ENCODE measurements at places on chromosomes 6 and 20.

DNA sequence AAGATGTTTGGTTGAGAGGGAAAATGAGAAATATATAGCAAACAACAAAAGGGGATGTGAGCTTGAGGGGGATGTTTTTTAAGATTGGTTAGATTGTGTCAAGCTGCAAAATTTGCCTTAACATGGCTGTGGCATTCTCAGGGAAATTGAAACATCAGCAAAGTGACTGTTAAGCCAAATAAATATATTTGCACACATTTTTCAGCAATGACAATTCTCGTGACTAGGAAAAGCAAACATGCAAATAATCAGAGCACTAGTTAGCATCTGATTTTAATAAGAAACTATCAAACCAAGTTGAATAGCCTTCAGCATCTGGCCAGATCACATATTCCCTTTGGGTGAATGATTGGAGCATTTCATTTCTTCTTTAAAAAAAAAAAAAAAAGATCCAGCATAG lies 262.8 kb downstream of the TBC1D7 start:
- DNase-seq = no peak

DNA sequence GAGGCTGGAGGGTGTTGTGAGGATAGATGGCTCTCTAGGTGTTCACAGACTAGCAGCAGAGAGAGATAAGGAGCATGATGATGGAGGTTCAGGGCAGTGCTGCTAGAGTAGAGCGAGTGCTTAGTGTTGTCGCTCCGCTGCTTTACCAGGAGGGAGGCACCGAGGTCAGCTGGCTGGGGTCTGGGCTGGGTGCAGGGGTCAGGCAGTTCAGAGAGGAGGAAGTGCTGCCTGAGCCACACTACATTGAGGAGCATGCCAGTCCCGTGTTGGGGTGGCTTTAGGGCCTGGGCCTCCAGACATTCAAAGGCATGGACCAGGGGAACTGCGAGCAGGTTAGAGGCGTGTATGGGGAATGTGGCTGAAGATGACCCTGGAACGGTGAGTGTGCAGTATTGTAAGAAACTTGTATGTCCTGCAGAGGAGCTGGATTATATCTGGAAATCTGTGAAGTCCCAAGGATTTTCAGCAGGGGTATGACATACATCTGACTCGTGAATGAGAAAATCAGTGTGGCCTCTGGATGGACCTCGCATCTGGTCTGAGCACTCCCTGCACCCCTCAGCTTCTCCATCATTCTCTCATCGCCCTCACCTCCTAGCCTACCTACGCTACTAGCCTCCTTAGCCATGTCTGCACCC lies 66.9 kb downstream of the IGF2R start:
- DNase-seq = no peak

GRCh38 chr6:117345292-117345610 lies 79.9 kb downstream of the VGLL2 start:
- DNase-seq = no peak

DNA sequence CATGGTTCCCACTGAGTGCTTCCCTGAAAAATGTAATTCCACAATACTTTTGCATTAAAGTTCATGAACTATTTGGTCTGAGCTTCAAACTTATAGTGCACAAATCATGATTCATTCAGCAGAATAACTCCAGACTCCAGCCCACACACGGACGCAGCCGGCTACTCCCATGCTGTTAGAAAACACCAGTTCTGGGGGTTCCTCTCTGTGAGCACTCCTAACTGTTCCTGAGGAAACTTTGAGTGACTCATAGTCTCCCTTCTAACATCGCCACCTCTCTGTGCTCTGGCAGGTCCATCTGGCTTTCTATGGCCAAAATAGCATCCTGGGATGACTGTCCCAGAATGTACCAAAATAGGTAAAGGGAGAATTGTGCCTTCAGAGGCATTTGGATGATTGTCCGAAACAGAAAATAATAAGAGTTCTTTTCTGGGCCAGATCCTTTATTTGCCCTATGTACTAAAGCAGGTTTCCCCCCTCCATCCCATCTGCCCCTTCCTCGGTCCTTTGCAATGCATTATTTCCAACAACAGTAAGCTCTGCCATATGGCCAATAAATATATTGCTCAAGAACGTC lies 32.3 kb upstream of the LY86 start:
- no peak for DNase-seq

DNA sequence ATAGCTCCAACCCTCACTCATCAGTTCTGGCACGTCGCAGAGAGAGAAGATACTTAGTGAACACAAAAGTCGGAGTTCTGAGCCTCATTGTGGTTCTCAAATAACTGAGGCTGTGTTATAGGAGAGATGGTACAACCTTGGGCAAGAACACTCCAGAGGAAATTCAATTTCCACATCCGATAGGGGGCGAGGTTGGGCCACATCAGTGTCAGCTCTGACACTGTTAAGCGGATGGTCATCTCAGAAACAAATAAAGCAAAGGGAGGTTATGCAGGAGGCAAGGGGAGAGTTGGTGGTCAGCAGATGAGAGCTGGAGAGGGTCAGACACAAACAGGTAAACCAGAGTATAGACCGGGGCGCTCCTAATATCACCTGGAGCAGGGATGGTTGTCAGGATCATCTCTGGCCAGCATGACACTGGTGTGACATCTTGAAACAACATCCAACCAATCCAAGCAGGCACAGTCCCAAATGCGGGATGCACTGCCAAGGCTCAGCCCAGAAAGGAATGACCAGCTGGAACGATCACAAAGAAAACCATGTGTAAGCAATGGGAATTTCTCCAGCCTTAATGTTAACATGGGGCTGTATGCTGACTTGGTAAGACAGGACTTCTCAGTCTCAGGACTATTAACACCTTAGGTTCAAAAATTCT lies 331.8 kb downstream of the HACE1 start:
- no peak for DNase-seq

GRCh38 chr6:40457261-40457660 lies 129.9 kb downstream of the LRFN2 start:
- DNase-seq = no peak

DNA sequence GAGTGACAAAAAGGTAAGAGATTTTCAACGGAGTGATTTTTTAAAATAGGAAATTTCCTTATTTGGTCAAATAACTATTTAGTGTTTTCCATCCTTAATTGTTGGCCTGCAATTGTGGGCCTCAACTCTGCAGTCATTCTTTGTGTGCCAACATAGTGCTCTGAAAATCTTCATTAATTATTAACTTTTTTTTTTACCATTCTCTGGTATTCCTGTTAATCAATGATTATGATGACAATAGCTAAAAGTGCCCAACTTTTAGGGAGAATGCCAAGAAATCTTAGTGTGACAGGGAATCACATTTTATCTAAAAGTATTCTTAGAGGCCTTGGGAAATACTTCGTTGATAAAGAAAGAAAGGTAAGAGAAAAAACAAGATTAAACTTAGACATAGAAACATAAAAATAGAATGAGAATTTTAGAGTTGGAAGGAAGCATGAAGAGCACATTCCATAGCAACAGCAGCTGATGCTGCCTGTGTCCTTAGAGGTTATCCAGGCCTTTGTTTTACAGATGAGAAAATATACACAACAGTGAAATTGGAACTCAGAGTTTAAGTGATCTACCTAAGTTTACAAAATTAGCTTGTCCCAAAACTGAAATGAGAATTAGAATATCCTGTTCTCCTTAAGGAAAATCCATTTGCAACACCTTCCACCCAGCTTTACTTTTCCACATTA lies 1.2 kb downstream of the GPRC6A start:
- no peak for DNase-seq

DNA sequence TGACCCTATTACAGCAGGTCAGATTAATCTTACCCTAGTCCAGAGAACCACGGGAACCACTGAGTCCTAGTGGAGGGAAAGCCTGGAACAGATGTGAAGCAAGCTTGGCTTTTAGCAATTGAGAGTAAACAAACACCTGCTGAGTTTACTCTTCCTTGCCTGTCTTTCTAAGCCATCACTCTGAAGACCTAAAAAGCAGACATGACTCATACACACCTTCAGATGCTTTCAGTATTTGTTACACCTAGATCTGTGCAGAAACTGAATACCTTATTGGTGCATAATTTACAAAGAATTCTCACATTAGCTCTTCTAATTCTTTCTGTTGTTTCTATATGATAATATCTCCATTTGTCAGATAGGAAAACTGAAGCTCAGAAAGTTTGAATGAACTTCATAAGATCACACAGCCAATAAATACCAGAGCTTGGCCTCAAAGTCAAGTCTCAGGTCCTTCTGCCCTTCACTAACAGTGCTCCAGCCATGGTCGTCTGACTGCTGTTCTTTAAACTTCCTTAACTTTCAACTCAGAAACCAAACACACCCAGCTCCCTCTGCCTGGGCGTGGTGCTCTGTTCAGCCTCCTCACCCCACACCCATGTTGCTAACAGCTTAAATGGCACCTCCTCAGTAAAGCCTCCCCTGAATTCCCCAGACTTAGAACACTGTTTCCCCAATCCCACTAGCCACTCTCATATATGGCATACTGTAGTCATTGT lies 8.6 kb upstream of the GABBR1 start:
- no peak for DNase-seq

GRCh38 chr20:52083627-52084232 lies 107.8 kb downstream of the ZFP64 start:
- DNase-seq = no peak

DNA sequence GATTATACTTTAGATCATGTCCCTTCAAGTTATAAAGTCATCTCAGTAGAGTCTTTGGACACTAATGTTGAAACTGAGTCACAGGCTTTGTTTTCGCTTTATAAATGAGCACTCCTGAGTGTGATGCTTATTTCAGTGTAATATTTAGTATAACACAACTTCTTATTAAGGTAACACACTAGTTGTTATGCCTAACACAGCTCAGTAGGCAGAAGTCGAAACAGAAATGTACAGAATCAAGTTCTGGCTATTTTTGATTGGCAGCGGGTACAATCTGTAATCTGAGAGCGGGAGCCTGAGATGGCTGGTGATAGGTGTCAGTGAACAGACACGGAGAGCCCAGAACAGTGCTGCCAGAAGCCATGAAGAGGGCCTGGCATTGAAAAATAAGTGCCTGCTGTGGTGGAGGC lies 11.4 kb downstream of the HECA start:
- no peak for DNase-seq

DNA sequence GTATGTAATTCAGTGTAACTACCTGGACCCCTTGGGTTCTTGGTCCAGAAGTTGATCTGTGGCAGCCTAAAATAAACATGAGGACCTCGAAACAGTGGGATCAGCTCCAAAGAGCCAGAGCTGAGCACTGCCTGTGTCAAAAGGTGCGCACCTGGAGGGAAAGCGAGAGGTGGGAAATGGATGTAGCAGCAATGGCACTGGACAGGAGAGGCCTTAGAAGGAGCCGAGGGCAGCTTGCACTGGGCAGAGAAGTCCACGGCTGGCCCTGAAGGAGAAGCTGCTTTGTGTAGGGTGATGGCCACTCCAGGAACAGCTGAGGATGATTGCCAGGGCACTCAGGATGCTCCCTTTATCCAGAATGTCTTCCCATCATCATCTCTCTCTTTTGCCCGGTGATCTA lies 213.9 kb upstream of the SNX9 start:
- DNase-seq = no peak

- no peak for DNase-seq
These were observed 123.7 kb upstream of the BTN3A2 start for GRCh38 chr6:26241033-26241895.

- no peak for DNase-seq
These were observed 9.1 kb upstream of the PBOV1 start for GRCh38 chr6:138227316-138227781.

GRCh38 chr6:151705993-151706733 lies 101.3 kb upstream of the ESR1 start:
- no peak for DNase-seq

DNA sequence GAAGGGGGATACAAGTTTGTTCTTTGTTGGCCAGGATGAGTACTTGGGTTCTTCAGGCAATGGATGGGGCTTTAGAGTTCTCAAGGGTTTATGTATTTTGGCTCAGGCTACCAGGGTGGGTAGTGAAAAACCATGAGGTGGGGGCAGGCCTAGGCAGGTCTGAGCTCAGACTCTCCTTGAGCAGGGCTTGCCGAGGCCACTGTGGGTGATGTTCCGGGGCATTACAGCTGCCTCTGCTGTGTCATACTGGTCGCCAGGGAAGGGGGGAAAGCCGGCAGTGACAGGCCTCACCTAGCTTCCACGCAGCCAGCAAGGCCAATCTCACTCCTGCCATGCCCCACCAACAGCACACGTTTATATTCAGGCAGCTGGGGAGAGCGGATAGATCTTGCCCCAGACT lies 79.6 kb downstream of the BCKDHB start:
- DNase-seq = no peak

- no peak for DNase-seq
These were observed 79.4 kb upstream of the NRN1 start for GRCh38 chr6:6085928-6086668.

DNA sequence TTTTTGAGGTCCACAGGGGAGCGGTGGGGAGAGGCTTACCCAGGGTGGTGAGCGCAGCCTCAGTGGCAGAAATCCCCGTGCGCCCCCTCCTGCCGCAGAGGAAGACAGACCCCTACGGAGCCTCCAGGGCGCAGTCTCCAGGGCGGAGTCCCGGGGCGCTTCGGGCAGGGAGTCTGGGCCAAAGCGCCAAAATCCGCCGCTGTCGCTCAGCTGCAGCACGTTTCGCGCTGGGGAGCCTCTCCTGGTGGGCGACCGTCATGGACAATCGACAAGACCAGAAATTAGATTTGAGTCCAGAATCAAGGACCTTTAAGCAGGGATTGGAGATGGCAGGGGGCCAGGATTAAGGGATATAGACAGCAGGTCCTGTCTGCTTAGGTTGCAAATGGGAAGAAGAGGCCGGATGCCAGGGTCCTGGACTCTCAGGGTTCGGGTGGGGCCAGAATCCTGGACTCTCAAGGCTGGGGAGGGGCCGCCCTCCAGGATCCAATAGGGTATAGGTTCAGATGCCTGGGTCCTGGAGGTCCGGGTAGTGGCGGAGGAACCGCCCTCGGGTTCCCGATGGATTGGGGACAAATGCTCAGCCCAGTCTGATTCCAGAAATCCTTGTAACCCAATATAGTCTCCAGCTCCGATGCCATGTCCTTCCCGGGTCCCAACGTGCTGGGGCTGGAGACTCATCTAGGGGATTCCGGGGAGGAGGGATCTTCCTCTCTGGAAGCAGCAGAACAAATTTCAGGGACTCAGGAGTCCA lies 7.9 kb upstream of the HLA-E start:
- no peak for DNase-seq

GRCh38 chr6:34295721-34296120 lies 46.9 kb upstream of the SMIM29 start:
- DNase-seq = no peak

DNA sequence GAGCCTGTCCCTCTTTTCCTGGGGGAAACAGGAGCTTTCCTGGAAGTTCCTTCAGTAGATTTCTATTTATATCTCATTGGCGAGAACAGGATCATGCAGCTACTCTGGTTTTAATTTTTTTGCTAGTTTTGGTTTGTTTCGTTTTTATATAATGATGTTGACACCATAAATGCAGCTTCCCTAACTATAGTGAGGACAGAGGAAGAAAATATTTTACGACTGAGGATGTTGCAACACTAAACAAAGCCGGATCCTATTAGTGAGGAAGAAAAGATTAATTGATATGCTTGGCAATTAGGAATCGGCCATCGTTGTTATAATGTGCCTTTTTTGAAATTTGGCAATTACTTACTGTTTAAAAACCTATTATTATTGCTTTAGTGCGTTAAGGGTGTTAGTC lies 16.6 kb downstream of the KDM1B start:
- no peak for DNase-seq

GRCh38 chr6:157909282-157909664 lies 72.4 kb upstream of the SYNJ2 start:
- DNase-seq = no peak

GRCh38 chr6:159691963-159692287 lies 1.1 kb downstream of the SOD2 start:
- DNase-seq = no peak

- no peak for DNase-seq
These were observed 2.4 kb downstream of the JAG1 start for GRCh38 chr20:10671221-10671918.

- DNase-seq = no peak
These were observed 62.3 kb downstream of the SNX9 start for GRCh38 chr6:157885211-157885788.
